ENCODE measurements at places on chromosomes 3 and 15.

- no peak for DNase-seq
Observed at GRCh38 chr15:101617390-101617965, 34.7 kb downstream of the TM2D3 start.

DNA sequence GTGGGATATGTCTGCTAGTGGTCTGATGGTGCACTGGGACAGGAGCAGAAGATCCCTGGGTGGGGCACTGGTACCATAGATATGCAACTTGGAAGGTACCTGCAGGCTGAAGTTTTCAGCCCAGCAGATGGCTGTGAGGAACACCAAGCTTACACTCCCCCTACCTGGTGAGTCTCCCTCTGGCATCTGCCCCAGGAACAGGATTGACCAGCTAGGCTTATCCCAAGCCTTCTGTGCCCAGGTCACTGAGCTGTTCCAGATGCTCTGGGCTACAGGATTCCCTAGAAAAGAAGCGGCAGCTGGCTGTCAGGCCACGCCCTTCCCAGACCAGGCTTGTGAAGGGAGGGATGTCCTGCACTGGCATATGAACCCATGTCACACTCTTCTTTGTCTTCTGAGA lies 1130.0 kb downstream of the NAALADL2 start:
- no peak for DNase-seq

GRCh38 chr3:112582244-112582874 lies 20.5 kb downstream of the SLC35A5 start:
- no peak for DNase-seq

- DNase-seq, result no peak
Observed at GRCh38 chr15:73751511-73751898, 1.6 kb downstream of the INSYN1 start.

DNA sequence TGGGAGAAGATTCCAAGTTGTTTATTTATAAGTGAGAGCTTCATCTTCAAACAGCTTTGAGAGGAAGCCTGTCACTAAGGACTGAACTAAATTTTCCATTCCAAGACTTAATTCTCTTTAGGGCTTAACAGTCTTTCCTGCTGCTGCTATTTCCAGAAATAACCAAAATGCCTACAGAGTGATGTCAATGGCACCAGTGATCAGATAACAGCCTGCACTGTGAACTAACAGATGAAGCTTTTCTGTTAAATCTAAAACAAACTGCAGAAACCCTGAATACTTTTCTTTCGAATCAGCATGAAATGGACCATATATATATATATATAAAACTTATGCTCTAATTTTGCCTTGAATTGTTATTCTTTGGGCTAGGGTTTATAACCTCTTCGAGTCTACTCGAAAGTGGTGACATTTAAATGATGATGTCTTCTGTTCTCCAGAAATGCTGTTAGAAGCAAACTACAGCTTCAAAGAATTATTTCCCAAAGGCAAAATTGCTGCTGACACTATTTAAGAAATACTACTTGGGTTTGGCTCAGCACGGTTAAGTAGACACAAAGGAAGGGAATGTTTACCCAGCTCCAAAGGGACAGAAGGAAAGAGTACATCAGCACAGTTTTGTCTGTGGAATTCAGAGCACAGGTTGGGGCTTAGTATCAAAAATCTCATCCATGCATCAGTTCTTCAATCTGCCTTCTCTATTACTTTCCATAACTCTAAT lies 238.5 kb upstream of the LRRN1 start:
- DNase-seq, result no peak

- no peak for DNase-seq
Observed at GRCh38 chr15:66834881-66835878, 133.1 kb downstream of the SMAD6 start.

Data from cerebellar nuclear complex (tissue), 1 donor.